Cerebellar nuclear complex (tissue), 1 donor: ENCODE measurements at places on chromosomes 1 and 21.

GRCh38 chr1:44885406-44885805 is 42.4 kb upstream of the PTCH2 start:
- no peak for DNase-seq

DNA sequence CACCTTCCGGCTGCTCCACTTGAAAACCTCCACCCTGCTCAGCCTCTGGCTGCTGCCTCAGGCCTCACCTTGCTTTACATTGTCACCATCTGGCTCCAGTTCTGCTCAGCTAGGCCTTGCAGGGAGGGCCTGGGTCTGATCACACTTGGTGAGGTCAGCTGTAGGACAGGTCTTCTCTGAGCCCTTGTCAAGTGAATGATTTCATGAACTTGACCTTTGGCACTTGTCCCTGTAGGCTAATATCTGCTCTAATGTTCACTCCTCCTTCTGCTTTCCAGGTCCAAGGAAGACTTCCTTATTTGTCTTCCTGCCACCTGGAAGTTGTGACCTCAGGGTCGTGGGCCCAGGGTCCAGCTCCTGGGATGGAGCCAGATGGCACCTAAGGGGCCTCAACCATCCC is 41.4 kb downstream of the PTPRF start:
- DNase-seq: no peak

DNA sequence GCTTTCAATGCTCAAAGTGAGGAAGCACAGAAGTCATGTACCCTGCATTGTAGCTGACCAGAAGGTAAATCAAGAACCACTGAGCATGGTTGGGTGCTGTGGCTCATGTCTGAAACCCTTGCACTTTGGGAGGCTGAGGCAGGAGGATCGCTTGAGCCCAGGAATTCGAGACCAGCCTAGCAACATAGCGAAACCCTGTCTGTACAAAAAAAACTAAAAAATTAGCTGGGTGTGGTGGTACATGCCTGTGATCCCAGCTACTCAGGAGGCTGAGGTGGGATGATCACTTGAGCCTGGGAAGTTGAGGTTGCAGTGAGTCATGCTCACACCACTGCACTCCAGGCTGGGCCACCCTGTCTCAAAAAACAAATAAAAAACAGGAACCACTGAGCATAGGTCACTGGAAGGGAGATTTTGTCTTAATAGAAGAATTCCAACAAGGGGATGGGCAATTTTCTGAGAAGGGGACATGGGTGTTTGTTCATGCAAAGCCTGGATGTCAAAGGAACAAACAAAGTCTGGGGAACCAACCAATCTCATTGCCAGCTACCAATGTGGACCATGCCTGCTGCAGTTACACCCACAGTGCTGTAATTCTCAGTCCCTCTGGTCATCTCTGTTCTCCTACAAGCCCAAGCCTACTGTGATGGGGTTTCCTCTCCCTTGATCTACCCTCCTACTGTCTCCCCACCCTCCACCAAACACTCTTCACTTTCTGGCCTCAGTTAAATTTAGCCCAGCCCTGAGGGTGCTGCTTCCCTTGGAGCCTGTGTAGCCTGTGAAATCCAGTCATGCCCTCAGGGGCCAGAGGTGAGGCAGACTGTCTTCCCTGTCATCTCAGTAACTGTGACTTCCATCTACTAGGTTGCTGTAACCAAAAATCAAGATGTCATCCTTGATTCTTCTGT is 47.9 kb downstream of the ELF3 start:
- DNase-seq: no peak

GRCh38 chr1:205301842-205302588 is 19.5 kb downstream of the NUAK2 start:
- DNase-seq: no peak

- no peak for DNase-seq
These were observed 19.7 kb downstream of the ACBD6 start for GRCh38 chr1:180482425-180483275.

DNA sequence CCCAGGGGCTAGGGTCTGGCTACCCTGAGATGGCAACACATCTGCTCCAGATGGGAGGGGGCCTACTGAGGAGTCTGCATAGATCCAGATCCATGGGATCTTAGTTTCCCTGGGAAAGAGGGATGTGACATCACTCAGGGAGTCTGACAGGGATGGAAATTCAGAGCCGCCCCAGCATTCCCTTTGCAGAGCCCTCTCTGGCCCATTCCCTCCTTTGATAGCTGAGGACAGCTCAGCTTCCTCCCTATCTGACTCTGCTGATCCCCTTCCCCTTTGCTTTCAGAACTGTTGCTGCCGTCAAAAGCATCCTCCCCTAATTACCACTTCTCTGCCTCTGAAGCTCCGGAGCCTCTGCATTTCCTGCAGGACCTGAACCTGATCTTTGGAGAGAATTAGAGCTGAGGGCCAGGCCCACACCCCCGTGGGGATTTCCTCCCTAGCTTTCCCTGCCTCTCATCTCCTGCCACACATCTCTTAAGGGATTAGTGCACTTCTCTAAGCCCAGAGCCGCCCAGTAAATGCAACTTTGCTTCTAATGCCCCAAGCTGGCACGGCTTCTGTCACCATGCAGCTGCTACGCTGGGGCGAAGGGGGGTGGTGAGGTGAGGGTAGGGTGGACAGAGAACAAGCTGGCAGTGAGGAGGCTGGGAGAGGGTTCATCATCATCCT is 9.5 kb upstream of the ASCL5 start:
- DNase-seq: no peak

DNA sequence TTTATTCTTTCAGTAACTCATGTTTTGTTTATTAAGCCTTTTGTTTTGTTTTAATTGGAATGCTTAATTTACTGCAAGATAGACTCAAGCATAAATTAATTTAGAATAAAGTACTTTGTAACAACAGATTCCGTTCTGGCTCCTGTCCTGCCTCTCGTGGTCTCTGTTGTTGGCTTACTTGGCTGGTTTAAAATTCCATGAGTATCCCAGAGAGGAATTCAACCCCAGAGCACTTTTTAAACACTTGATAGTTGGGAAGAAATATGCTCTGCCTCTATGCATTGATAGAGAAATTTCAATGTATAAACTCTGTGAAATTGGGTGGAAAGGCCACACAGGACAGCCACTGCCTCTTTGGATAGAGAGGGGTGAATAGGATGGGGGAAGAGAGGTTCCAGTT is 89.7 kb downstream of the ATP5PO start:
- DNase-seq: no peak

- DNase-seq: no peak
These were observed 33.7 kb downstream of the PRDM2 start for GRCh38 chr1:13733711-13734110.

- no peak for DNase-seq
These were observed 359.9 kb downstream of the HLX start for GRCh38 chr1:221239181-221239580.

GRCh38 chr1:56644064-56644918 is 823 bp upstream of the PRKAA2 start:
- DNase-seq: no peak

DNA sequence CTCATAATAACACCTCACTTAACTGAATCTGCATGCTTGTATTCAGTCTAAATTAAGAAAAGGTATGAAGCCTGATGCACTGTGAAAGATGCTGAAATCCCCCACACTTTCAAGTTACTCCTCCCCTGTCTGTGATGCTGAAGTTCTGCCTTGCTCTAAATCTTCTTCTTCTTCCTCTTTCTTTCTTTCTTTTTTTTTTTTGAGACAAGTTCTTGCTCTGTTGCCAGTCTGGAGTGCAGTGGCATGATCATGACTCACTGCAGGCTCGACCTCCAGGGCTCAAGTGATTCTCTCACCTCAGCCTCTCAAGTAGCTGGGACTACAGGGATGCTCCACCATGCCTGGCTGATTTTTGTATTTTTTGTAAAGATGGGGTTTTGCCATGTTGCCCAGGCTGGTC is 231.0 kb upstream of the B3GALT2 start:
- no peak for DNase-seq

DNA sequence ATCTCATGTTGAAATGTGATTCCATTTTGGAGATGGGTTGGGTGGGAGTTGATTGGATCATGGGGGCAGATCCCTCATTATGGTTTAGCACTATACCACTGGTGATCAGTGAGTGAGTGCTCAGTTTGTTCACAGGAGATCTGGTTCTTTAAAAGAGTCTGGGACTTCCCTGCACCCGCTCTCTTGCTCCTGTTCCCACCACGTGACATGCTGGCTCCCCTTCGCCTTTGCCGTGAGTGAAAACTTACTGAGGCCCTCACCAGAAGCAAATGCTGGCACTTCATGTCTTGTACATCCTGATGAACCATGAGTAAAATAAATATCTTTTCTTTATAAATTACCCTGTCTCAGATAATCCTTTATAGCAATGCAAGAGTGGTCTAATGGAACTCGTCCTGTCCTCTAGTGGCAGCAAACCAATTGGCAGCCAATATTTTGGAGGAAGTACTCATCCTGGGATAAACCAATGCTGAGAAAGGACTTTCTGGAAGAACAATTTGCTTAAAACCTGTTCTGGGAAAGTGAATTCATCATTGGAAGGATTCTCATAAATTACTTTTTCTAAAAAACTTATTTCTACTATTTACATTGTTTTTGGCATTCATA is 27.8 kb upstream of the CYP4A11 start:
- DNase-seq: no peak

- DNase-seq: no peak
These were observed 27.0 kb downstream of the ZC3H11B start for GRCh38 chr1:219585837-219586455.

DNA sequence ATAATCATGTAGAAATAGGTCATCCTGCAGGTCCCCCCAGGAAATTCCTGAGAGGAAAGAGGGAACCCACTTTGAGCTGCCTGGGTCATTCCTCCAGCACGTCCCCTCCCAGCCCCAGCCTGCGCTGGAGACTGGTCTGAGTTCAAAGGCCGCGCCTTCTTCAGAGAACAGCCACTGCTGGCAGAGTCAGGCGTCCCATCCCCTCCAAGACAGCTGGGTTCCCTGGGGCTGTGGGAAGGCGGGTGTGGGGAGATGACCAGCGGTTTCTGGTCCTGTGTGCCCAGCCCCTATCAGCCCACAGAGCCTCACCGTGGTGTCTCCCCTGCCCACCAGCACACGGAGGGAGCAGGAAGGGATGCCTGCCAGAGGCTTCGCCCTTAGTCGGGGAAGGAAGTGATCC is 18.0 kb upstream of the TRAPPC10 start:
- no peak for DNase-seq

DNA sequence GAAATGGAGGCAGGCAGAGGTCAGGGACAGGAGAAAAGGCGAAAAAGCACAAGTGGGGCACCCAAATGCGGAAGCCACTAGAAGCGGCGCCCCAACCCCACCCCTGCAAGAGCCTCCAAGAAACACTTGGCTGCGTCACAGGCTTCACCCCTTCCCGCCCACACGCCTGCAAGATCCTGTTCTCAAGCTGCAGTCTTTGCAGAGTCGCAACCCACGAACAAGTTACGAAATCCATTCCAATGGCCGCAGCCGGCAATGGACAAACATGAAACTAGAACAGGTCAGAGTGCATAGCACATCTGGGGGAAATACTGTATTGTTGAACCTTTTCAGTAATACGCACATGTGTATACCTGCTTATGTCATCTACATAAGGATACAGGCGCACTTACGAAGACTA is 103.6 kb downstream of the PSMG1 start:
- DNase-seq: no peak

- DNase-seq: no peak
These were observed 159.1 kb downstream of the LHX8 start for GRCh38 chr1:75293270-75293669.
